ENCODE measurements at places on chromosomes 7 and 10. TPM values are rescaled to one million over a fixed set of nuclear protein-coding genes. Genes with fewer than 3 reads are reported as not detected.

The SLC26A4 gene
- total RNA-seq: 0.05 TPM

The SP8 gene
- not detected for total RNA-seq

The TMEM196 gene
- total RNA-seq: not detected

The HECW1 gene
- total RNA-seq: not detected

The GHRHR gene
- not detected for total RNA-seq

The GIMAP6 gene
- total RNA-seq: 0.17 TPM

DNA sequence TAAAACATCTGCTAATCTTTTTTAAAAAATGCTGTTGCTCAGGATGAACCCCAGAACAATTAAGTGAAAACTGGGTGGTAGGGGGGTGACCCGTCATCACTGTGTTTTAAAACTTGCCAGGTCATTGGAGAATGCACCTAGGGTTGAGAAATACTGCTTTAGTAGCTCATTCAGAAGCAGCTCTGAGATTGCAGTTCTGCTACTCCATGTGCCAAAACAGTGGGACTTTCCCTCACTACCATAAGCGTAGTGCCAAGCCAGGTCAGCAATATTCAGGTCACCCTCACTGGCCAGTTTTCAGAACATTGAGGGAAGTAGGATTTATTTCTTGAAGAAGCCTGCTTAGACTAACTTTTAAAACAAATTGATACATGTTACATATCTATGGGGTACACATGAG is 5.2 kb downstream of the STEAP2 start:
- DNase-seq: no peak

GRCh38 chr7:88835147-88835728 is 39.7 kb upstream of the TEX47 start:
- no peak for DNase-seq

DNA sequence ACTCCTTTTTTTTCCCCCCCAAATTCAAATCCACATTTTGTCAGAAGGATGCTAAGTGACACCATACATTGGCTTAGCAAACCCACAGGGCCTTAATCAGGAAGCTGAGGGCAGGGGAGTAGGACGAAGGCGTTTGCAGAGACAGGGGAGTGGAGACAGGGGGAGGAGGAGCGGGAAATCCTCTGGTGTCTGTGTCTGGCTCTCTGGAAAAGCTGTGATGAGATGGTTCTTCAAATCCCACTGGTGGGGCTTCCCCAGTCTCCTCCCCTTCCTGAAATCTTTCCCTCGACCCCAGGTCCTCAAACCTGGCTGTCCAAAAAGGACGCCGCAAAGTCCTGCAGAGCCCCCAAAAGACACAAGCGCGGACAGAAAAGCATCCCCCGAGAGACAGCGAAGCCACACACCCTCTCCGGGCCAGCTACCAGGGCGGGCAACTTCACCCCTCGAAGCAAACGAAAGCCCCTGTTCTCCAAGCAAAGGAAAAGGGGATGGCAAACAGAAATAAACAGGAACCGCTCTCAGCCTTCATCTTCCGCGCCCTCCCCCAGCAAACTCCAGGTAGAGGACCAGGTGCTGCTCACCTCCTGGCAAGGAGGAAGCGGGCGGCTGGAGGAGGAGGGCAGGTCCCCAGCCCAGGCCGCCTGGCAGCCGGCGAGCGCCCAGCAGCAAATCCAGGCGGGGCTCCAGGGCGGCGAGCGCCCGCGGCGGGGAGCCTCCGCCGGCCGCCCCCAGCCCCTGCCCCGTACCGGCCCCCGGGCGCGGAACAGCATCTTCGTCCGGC is 520 bp downstream of the ELAPOR2 start:
- DNase-seq: no peak

DNA sequence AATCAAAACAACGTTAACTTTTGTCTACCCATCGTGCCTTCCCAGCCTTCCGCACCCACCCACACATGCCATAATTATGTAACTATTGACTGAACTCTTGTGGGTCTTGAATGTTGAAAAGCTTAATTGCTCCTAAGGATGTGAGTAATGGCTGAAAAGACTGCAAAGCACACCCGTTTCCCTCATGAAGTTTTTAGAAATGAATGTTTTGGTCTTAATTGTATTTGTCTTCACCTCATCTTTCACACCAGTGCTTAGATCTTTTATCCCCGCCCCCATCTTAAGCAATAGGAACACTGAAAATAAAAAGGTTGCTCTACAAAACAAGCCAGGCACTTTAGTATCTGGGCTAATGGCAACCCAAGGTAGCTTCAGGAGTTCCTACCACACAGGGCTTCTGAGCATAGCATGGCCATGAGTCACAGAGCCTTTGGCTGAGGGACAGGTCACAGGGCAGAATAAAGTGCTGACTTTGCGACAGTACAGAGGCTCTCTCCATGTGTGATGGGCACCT is 690.5 kb downstream of the PARD3 start:
- DNase-seq: no peak

DNA sequence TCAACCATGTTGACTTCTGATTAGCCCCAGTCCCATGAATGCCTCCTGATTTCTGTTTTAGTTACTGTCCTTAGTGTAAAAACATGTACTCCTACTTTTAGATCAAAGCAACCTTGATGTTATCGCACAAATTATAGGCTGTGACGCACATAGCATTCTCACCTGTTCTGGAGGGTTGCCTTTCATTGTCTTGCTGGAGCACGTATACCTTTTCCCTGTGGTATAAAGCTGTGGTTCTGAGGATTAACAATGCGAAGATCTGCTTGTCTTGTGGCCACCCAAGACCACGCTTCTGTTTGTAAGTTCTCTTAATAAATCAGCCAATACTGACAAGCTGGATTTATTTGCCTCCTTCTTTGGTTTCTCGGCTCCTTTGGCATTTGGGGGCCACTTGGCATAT is 30.1 kb upstream of the GLCCI1 start:
- DNase-seq: no peak

DNA sequence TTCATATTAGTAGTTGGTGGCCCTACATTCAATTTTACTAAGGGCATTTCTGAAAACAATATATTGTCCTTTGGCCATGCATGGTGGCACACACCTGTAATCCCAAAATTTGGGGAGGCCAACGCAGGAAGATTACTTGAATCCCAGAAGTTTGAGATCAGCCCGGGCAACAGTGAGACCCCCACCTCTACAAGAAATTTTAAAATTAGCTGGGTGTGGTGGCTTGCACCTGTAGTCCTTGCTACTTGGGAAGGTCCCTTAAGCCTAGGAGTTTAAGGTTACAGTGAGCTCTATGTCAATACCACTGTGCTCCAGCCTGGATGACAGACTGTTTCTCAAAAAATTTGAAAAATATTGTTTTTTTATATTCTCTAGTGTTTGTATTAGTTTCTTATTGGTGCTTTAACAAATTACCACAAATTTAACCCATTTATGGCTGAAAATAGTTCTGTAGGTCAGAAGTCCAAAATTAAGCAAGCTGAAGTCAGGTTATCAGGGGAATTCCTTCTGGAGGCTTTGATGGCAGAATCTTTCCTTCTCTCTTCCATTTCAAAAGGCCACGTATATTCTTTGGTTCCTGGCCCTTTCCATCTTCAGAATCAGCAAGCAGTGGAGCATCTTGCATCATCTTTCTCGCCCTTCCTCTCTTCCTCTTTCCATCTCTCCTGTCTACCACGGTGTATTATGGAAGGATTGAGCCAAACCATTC is 12.4 kb downstream of the CBX3 start:
- DNase-seq: no peak

DNA sequence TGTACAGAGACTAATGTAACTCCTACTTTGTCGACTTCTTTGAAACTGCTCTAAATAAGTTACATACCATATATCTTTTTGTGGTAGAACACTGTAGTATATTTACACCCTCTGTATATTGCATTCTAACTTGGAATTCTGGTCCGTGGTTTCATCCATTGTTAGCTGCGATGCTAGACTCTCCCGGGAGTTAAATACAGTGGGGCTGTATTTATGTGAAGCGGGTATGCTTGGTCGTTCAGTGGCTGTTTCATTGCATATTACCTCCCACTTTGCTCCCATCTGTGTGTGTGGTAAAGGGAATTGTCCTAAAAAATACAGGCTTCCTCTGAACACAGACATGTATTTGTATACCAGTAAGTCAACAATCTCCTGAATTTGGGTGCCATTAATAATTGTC is 231.1 kb downstream of the SLC25A13 start:
- no peak for DNase-seq

DNA sequence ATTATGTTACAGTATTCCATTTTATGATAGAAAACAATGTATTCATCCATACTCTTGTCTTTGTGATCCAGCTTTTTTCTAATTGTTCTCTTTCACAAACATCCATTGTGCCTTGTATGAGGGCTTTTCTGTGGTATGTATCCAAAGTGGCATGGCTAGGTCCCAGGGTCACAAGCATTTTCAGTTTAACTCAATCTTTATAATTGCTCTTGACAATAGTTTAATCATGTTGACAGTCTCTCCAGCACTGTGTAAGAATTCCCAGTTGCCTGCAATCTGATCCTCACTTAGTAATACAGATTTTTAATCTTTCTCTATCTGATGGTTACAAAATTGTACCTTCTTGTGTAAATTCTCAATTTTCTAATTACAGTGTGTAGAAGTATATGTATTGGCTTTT is 533.4 kb downstream of the NEBL start:
- DNase-seq: no peak

DNA sequence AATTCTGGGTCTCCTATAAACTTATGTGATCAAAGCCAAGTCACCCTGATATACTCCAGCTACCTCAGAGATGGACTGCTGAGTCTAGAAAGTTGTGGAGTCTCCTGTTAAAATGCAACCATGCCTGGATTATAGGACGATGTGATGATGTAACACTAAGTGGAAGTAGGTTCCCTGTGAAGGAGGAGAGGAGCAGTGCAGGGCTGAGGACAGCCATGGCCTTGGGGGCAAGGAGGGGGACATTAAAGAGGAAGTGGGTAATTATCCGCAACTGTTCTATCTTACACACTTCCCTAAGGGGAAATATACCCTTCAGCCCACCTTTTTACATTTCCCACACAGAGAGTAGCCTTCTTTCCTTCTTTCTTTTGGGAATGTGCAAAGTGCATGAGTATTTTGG is 63.8 kb downstream of the MTPN start:
- no peak for DNase-seq

DNA sequence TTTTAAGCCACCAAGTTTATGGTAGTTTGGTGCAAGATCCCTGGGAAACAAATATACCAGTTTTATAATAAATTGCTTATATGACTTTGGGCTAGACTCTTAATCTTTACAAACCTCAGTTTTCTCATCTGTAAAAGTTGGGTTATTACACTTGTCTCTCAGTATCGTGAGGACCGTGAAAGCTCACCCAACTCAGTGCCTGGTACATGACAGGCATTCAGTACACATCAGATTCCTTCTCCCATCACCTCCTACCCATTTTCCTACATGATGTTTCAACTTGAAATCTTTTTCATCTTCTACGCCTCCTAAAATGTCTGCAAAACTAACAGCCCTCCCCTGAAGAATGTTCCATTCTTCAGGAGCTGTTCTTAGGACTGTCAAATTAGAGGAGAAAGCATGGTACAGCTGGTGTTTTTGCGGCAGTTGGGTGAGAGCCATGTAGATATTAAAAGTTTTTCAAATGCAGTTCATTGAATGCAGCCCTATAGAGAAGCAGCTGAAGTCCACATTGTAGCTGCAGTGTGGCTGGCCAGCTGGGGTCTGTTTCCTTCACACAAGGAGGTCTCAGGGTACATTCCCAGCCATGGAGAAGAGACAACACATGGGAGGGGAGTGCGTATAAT is 812.8 kb downstream of the LRMDA start:
- DNase-seq: no peak
